Retina (tissue), 1 donor: ENCODE measurements at places on chromosomes 2 and 18.

- no peak for DNase-seq
These were observed 19.0 kb downstream of the OSBPL1A start for GRCh38 chr18:24378598-24378997.

DNA sequence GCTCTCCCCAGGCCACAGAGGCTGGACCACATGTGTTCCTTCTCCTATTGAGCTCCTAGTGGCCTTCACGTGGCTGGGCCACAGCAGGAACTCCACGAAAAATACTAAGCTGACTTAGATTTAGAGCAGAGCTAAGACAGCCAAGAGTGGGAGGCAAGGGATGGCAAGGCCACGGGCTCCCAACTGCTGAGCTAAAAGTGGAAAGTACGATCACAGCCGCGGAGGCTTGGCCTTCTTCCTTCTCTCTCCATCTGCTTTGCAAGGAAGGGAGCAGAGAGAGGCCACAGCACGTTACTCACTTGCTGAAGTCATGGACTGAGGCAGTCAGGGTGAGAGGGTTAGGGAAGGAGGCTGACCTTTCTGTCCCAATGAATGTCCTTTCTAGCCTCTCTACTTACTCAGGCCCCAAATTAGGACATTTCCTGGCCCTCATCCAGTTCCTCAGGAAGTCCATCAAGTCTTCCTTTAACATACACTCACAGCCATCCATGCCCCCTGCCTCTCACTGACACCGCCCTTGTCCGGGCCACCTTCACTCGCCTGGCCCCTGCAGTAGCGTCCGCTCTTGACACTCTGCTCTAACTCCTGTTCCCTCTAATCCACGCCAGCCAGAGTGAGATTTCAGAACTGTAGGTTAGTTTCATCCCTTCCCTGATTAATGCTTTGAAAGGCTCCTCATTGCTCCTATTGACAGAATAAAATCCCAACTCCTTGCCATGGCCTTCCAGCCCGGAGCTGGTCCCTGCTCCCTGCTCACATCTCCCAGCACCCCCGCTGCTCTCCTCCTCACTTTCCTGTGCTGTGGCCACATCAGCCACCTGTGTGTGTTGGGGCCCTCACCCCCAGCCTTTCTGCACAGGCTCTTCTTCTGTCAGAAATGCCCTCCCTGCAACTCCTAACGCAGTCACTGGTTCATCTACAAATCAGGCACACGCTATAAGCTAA lies 204.2 kb downstream of the CYP26B1 start:
- DNase-seq: no peak

DNA sequence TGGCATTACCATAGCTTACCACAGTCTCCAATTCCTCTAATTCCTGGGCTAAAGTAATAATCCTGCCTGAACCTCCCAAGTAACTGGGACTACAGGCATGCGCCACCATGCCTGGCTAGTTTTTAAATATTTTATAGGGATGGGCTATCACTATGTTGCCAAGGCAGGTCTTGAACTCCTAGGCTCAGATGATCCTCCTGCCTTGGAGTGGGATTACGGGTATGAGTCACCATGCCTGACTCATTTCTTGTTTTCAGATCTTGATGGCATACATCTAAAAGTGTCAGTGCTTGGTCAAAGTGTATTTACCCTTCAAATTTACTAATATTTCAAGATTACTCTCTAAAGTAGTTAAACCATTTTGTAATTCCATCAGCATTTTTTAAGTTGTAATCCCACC lies 9.4 kb upstream of the SOCS6 start:
- DNase-seq: no peak

- DNase-seq: no peak
These were observed 23.8 kb upstream of the PTMA start for GRCh38 chr2:231684314-231685223.
